ENCODE measurements at places on chromosomes 6 and 20.

- peak; percentile 53 for DNase-seq
Measured at GRCh38 chr20:36754656-36755222, 8.8 kb upstream of the NDRG3 start.

- DNase-seq, result no peak
Measured at GRCh38 chr6:31713991-31714684, 1.0 kb upstream of the LY6G6D start.

DNA sequence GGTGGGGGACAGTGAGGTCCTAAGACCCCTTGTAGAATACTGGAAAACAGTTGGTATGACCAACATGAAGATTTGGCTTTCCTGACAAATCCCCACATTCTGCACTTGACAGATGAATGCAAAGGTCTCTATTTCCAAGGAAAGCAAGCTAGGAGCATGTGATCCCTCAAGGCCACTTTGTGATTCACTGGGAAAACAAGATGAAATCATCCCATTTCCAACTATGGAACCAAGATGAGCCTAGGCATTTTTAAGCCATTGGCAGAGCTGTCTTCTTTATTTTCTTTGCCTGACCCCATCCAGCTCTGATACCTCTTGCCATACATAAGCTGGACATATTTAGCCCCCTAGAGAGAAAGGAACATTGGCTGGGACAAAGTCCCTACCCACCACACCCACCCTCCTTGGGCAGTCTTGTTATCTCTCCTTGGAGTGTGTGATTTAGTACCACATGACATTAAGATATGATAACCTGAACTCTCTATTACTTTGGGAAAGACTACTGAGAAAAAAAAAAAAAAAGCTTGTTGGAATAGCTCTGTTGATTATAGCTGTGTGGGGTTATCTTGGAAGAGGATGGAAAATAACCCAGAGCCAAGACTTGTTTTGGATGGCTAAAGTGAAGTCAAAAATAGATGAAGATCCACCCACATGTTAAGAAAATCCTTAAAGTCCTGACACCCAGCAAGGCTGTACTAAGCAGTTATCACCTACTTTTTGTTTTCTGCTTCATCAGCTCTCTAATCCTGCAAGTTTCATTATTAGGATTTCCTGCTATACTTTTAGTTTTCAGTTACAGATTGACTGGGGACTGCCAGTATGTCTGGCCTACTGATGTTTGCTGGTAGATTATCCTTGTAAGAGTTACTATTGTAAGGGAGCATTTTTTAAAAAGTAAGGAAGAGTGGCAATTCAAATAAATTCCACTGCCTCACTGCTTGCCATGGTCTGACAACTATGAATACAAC is 90.1 kb upstream of the PREP start:
- peak; percentile 2 for DNase-seq

GRCh38 chr6:53702316-53702715 is 36.8 kb upstream of the KLHL31 start:
- no peak for DNase-seq

DNA sequence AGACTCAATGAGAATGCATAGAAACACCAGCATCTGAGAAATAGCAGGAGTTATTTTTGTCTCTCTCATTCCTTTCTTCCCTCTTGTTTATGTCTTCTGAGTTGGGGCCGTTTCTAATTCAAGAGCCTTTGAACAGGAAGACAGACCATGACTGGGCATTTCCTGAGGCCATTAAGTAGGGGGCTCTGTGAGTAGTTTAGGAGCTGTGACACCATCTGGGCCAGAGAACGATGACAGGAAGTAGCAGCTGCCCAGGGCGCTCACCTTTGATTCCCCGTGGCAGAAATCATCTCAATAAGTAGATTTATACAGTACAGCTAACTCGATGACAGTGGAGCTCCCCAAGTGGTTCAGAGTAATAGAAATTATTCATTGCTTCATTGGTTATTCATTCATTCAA is 298.4 kb upstream of the PLN start:
- no peak for DNase-seq

GRCh38 chr6:118696271-118696670 is 44.9 kb upstream of the CEP85L start:
- DNase-seq, result no peak

- DNase-seq, result peak; percentile 5
Measured at GRCh38 chr6:44386929-44387345, 569 bp upstream of the CDC5L start.

DNA sequence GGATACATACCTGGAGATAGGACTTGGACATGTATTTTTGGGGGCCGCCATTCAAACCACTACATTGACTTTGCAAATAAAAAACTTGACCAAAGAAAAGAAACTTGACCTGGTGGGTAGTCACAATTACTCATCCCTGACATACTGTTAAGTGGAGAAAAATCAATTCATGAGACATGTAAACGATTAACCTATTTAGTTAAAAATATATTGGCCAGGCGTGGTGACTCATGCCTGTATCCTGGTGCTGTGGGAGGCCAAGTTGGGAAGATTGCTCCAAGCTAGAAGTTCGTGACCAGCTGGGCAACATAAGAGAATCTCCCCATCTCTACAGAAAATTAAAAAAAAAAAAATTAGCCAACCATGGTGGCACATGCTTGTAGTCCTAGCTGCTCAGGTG is 2.5 kb upstream of the SRSF12 start:
- no peak for DNase-seq

DNA sequence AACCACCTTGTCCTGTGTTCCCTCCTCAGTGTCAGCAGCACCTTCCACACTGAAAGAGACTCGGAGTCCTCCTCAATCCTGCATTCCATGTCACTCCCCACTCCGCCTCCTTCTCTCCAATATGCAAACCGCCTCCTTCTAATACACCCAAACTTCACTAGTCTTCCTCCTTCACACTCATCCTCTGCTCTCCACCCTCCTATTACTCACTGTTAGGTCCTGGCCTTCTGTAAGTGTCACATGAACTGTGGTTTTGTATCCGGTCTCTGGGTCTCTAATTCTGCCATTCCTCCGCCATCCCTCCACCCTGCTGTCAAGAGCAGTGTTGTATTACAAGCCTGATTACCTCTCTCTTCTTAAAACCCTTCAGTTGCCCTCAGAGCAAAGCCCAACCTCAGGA is 200.5 kb upstream of the CDYL start:
- DNase-seq, result peak; percentile 27
